Activated T-cell treated with anti-CD3 and anti-CD28 coated beads for 48 hours (primary cell): ENCODE measurements at places on chromosomes 3 and 15.

GRCh38 chr3:46479021-46479420 is 14.3 kb upstream of the LTF start:
- DNase-seq: no peak

DNA sequence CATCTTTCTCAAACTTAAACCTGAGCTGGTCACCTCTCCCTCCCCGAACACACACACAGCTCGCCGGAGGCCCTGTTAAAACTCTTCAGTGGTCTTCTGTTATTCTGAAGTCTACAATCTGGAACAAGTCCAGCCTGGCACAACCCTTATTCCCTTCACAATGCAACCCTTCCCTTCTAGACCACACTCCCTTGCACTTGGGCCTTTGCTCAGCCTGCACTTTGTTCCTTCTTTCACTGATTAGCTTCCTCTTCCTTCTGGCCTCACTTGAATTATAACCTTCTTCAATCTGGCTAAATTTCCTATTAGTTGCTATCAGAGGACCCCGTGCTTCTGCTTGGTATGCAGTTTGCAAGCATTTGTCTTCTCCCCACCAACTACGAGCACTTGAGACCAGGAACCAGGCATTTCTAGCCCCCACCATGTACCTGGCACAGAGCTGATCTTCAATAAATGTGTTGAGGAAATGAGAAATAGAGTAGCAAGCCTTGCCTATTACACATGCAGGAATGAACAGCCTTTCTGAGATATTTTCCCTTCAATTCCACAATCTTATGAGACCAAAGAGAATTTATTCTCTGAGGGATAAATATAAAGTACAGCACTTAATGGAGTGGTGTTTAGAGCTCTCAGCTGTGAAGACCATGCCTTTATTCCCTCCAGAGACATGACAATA is 663.1 kb upstream of the ADAMTS9 start:
- no peak for DNase-seq

- DNase-seq: no peak
Observed at GRCh38 chr15:78983146-78983918, 38.5 kb upstream of the CTSH start.

DNA sequence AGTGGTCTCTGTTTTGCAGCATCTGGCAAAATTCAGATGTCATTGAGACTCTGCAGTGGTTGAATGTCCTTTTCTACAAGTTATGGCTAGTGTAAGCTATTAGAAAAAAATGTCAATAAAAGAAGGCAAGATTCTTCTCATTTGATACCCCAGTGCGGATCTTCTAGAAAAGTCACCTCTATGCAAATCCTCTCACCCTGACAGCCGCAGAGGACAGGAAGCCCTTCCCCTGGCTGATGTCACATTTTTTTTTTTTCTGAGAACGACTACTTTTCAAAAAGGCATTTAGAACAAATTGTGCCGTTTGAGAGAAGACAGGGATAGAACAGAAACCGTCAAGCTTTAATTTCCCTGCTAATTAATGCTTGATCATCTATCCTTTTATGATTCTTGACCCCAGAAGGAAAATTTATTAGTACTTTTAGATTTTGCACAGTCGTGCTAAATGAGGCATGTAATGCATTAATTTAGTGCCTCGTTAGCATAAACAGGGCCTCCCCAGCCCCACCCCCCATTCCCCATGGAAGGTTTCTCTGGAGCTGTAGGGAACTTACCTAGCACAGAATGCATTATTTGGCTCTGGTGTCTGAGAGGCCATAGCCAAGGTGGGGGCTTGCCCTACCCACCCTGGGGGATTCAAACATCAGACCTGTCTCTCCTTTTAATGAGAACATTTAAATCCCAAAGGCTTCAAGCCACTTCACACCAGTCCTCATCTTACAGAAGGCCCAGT is 183.8 kb downstream of the OPA1 start:
- DNase-seq: no peak

DNA sequence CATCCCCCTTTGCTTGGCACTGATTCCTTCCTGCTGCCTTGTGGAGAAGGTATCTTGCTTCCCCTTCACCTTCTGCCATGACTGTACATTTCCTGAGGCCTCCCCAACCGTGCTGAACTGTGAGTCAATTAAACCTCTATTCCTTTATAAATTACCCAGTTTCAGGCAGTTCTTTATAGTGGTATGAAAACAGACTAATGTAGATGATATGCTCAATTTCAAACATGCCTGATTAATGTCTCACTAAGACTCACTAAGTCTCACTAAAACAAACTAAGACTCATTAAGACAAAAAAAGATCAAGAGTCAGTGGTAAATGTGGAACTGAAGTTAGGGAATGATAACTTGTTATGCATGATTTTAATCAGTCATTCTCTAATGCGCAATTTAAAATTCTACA is 606.6 kb downstream of the RBMS3 start:
- no peak for DNase-seq

DNA sequence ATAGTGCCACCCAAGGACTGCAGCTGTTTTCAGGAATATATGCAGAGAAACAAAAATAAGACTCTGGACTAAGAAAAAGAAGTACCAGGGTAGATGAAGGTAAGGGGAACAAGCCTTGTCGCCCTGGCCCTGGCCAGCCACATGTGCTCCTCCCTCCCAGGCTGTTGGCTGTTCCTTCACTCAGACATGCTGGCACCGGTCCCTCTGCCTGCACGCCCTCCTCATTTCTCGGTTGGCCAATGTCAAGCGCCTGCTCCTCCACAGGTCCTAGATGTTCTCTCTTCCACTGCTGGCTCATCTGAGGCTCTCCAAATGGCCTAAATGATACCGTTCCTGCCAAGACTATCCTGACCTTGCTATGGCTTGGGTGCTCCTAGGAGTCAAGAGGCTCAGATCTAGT is 288.4 kb upstream of the LYSMD4 start:
- DNase-seq: no peak

GRCh38 chr3:16728770-16729745 is 123.8 kb upstream of the DAZL start:
- DNase-seq: no peak

GRCh38 chr3:72078676-72079368 is 293.9 kb upstream of the PROK2 start:
- no peak for DNase-seq

DNA sequence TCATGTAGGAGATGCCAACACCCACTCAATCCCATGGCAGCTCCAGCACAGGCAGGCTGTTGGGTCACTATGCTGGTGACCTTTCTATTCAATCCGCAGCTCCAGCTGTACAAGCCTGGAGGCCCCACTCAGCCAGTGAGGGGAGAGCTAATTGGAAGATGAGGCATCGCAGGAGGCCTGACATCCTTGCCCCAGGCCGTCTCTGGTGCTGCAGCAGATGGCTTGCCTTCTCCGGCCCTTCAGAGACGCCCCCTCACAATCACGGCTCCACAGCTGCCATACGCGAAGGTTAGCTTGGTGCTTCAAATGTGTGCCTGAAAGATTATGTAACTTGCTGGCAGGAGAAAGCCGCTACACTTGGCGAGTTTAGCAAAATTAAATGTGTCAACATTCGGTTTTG is 104.2 kb upstream of the CLSTN2 start:
- DNase-seq: no peak

GRCh38 chr15:101804941-101805340 is 1.6 kb downstream of the OR4F6 start:
- DNase-seq: no peak

GRCh38 chr3:127089486-127090145 is 103.3 kb upstream of the PRR23E start:
- DNase-seq: no peak

DNA sequence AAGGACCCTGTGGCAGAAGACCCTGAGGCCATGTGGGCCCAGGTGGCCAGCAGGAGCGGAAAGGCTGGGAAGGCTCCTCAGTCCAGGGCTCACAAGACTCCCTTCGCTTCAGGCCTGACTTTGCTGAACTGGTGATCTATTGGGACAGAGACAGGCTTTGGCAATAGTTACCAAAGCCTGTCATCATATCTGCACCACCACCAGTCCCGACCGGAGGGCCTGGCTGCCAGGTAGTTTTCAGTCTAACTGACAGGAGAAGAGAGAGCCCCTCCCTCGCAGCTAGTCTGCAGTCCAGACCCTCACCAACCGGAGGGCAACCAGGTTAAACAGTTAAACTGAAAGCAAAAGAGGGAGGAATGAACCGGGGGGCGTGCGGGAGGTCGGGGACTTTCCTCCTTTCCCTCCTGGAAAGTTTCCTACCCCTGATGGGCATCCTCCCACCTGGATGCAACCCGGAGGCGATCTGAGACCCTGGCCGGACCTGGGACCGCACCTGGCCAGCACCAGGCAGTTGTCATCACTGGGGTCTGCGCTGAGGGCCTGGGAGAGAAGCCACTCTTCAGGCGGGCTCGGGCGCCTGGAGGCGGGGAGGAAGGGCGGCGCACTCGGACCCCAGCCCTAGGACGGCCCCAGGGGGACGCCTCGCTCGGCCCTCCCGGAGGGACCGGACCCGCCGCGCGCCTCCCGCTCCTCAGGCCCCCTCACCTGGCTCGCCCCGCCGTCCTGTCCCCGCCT is 435 bp downstream of the RAB27A start:
- peak; percentile 23 for DNase-seq

DNA sequence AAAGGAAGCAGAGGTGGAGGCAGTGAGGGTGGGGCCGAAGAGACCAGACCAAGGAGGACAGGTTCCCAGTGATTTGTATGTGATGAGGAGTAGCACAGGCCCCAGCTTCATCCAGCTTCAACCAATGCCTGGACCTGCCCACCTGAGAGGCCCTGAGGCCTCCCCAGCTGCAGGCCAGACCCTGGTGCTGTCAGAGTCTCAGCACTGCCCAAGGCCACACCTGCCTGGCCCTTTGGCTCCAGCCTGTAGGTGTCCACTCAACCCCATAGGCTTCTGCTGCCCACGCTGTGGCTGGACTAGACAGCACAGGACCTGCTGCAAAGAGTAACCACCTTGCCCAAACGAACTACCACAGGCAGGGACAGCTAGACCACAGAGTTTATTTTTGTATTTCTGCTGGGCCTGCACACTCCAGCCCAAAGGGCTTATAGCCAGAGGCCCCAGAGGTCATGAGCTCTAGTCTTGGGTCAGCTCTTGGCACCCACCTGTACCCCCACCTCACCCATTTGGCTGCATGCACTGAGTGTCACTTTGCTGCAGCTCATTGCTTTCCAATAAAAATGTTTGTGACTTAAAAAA is 81.9 kb upstream of the CDV3 start:
- DNase-seq: no peak

GRCh38 chr15:43187544-43188155 is 2.4 kb downstream of the CCNDBP1 start:
- no peak for DNase-seq

GRCh38 chr3:166570102-166570501 is 732.9 kb upstream of the BCHE start:
- no peak for DNase-seq

DNA sequence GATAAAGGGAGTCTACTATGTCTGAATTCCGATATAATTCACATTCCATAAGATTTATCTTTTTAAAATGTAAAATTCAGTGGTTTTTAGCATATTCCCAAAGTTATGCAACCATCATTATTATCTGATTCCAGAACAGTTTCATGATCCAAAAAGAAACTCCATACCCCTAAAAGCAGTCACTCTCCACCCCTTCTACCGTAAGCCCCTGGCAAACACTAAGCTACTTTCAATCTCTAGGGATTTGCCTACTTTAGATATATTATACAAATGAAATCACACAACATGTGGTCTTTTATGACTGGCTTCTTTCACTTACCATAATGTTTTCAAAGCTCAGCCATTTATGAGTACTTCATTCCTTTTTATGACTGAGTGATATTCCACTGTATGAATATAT is 65.6 kb downstream of the TMEM212 start:
- no peak for DNase-seq

GRCh38 chr3:52061121-52061910 is 4.9 kb upstream of the DUSP7 start:
- DNase-seq: no peak

- DNase-seq: no peak
Observed at GRCh38 chr3:195558602-195559001, 15.5 kb upstream of the PPP1R2 start.
